ENCODE measurements at places on chromosomes 5 and 9.

DNA sequence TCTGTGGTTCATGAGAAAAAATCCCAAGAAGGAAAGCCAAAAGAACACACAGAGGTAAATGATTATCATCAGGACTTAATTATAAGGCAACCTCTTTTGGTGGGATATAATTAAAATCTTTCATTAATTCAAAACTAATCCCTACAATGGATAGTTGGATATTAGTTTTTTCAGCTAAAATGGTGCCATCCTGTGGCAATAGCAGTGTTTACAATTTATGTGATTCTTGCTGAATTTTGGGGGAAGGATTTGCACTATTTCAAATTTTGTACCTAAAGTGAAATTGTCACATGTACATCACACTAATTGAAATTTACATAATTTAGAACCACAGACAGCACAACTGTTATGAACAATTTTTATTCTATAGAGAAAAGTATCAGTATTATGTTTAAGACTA is 67.0 kb downstream of the CAST start:
- no peak for DNase-seq

- no peak for DNase-seq
Measured at GRCh38 chr5:60830581-60831127, 13.4 kb downstream of the ELOVL7 start.

- peak; percentile 53 for DNase-seq
Measured at GRCh38 chr5:98774192-98775033, 950 bp downstream of the RGMB start.

- no peak for DNase-seq
Measured at GRCh38 chr5:154576429-154576806, 98.4 kb upstream of the HAND1 start.

- peak; percentile 17 for DNase-seq
Measured at GRCh38 chr5:74148321-74148720, 492.2 kb downstream of the ENC1 start.

DNA sequence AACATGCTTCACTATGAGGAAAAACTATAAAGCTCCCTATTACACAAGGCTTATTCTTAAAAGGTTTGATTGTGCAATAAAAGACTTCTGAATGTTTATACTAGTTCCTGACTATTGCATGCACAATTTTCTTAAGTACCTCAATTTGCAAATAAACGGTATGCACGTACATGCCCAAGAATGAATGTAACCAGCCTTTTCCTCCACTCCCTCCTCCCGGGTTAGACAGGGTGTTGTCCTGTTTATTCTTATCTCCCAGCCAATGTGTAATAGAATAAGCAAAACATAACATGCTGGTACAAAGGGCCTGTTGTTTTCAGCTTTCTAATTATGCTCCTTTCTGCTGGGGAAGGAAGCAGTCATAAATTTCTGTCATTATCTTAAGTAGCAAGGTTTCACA is 79.1 kb downstream of the AOPEP start:
- DNase-seq: no peak

GRCh38 chr5:145920542-145921210 is 15.7 kb upstream of the SH3RF2 start:
- no peak for DNase-seq

GRCh38 chr9:137715321-137715720 is 96.5 kb downstream of the EHMT1 start:
- DNase-seq: no peak

DNA sequence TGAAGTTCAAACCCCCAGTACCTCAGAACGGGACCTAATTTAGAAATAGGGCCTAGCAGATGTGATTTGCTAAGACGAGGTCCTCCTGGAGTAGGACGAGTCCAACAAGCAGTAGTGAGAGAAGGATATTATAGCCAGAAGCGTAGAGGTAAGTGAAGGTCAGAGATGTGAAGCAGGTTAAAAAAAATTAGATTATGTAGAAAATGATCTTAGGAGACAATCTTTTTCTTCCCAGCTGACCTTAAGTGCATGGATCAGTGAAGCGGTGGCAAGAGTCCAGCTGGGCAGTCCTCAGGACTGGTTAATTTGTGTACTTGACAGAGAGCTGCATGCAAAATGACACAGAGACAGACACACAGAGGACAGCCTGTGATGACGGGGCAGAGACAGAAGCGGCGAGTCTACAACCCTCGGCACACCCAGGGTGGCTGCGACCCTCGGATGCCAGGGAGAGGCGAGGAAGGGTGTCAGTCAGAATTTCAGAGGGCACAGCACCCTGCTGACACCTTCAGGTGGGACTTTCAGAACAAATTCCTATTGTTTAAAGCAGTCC is 131.4 kb upstream of the IRX4 start:
- no peak for DNase-seq

- DNase-seq: peak; percentile 14
Measured at GRCh38 chr5:131382407-131383395, 118.8 kb downstream of the CDC42SE2 start.

- DNase-seq: no peak
Measured at GRCh38 chr9:122821278-122821943, 7.0 kb downstream of the PDCL start.

DNA sequence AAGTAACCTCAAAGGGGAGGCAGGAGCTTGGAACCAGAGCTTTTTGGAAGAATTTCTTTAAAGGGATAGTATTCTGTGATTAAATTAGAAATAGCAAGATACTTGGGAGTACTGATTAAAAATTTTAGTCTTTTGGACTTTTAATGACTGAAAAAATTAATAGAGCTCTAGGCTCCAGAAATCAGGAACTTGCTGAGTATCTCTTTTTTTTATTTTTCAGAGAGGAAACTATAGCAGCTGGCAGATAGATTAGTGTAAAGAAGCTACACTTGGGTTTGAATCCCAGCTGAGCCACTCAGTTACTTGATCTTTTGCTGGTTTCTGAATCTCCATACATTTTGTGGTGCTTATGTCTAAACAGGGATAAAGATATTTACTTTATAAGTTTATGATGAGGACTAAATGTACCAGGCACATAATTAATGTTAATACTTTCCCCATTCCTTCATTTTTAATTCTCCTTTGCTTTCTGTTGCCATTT is 94.2 kb upstream of the TNC start:
- DNase-seq: no peak

- DNase-seq: no peak
Measured at GRCh38 chr5:125725691-125726090, 697.5 kb upstream of the GRAMD2B start.

GRCh38 chr5:72618708-72619107 is 111.5 kb upstream of the ZNF366 start:
- DNase-seq: no peak

DNA sequence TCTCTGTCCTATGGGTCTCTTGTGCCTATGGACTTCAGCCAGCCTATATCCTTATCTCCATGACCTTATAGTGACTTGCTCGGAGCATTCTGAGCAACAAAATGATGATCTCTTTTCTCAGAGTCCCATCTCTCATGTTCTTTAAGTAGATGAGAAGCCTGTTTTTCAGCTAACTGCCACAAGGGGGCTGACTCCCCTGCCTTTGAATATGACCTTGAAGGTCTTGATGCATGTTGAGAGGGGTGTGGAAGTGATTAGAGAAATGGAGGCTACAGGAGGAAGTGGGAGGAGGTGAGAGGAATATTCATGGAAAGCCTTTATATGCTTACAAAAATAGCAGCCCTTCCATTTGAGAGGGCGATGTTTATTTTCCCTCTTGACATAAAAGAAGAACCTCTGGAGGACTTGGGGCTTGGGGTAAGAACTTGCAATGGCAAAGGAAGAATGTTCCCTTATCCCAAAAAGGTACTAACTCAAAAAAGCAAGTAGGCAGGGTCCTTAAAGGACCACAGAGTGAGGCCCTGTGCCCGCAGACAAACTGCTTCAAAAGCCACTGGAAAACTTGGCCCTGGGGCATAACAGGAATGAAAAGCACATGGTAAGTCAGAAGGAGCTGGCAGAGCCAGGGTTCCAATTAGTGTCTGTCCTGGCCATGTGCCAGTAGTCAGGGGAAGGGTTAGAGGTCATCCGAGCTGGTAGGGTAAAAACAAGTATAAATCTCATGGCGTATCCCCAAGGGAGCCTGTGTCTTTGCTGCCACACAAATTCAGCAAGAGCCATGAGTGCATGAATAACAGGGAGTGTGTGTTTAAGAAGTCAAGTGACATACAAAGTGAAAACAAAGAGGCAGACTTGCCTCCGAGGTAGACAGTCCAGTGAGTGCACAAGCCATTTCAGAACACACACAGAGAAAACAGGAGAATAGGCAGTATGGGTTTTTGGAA is 39.1 kb downstream of the FGD3 start:
- DNase-seq: peak; percentile 24

- no peak for DNase-seq
Measured at GRCh38 chr5:151758141-151758429, 346 bp downstream of the ATOX1 start.

GRCh38 chr5:151052836-151053235 is 28.0 kb downstream of the TNIP1 start:
- no peak for DNase-seq

GRCh38 chr5:179292681-179293635 is 52.3 kb downstream of the ADAMTS2 start:
- no peak for DNase-seq

- DNase-seq: no peak
Measured at GRCh38 chr9:77756449-77756848, 108.3 kb upstream of the GNA14 start.

DNA sequence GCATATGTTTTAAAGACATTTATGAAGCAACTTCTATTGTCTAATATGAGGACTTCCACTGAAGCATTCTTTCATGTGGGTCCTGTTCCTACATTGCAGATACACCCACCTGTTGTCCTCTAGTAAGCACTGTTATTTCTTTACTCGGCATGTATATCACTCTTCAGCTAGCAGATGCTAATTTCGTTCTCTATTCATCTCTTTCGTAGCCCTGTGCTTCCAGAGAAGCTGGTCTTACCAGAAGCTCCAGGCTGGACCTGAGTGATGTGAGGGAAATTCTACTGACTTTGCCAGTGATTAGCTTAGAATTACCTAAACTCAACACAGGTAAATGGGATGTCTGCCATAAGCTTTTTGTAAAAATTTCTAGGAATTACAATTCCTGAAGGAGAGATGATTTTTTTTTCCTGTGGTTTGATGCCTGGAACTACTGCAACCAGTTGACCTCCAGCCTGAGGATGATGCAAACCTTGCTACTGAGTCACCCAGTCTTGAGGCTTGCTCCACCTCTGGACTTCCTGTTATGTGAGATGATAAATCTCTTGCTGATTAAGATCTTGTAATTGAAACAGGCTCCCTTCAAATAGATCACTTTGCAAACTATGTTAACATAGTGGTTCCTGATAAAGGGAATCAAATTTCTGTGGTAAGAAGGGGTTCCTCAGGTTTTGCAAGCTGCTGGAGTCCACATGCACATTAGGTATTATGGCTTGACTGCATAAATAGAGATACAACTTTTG is 52.2 kb upstream of the SPINK5 start:
- no peak for DNase-seq

GRCh38 chr5:176675676-176676360 is 28.5 kb downstream of the TSPAN17 start:
- no peak for DNase-seq

GRCh38 chr9:18705796-18706392 is 231.9 kb downstream of the ADAMTSL1 start:
- DNase-seq: no peak

DNA sequence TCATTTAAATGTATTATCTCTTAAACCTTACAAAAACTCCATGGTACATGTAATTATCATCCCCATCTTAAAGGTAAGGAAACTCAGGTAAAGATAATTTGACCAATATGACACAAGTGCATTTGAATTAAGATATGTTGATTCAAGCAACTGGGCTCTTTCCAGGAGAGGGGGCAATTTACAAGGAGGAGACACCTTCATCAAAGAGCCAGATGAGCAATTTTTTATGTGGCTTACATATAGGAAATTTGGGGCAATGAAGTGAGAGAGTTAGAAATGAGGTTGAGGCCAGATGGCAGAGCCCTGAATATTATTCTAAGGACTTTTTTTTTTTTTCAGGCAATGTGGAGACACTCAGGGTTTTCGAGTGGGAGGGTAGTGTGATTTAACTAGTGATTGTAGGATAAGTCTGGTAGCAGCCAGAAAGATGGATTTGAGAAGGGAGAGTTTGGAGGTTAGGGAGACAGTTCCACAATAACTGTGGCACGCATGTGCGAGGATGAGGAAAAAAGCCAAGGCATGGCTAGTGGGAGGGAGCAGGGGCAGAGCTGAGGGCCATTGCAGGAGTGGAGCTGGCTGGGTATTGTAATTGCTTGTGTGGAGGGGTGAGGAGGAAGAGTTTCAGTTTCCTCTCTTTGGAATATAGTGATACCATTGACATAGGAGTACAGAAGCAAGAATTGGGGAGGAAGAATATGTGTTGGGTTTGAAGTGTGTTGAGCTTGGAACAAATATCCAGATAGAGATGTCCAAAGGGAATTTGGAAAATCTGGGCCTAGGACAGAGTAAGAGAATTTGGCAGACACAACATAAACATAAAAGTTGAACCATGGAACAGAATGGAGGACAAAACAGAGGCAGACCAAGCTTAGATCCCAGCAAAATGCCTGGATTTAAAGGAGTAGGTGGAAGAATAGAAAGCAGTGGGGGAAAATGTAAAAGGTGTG is 72.0 kb downstream of the ACTBL2 start:
- DNase-seq: no peak

GRCh38 chr5:118467103-118467502 is 521.2 kb downstream of the DTWD2 start:
- DNase-seq: no peak

- DNase-seq: no peak
Measured at GRCh38 chr9:123316053-123316718, 39.8 kb upstream of the CRB2 start.

- DNase-seq: no peak
Measured at GRCh38 chr9:133440874-133441273, 18.7 kb downstream of the ADAMTS13 start.

DNA sequence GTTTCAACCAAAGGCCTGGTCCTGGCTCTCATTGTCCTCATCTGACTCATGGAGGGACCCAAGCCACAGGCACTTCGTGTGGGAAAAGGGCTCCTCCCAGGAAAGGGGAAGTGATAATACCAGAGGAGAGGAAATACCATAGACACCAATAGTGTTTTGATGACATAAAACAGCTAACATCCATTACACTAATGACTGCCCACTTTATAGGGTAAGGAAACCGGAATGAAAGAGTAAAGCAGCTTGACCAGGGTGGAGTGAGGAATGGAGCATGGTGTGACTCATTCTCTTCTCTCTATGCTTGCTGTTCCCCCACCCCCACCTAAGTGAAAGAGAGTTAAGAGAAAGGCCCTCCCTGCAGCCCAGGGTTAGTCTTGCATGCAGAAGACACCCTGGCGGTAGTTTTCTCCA is 67.4 kb upstream of the HRH2 start:
- no peak for DNase-seq

DNA sequence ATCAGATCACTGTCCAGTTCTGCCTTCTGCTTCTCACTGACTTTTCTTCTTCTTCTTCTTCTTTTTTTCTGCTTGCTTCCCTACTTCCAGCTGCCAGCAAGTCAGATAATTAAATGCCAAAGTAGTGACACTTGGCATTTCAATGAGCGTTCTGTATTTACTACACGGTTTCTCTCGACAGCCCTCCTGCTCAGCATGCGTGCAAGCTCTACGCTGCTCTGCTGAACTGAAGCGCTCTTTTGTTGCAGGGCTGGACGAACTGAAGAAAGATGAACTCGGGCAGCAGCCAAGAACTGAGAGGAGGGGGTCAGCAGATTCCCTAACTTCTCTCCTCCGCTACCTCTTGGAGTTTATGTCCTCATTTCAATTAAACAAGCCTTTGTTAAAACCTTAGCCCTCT is 319.1 kb downstream of the GLIS3 start:
- peak; percentile 12 for DNase-seq

- no peak for DNase-seq
Measured at GRCh38 chr5:101663543-101663942, 632.5 kb downstream of the SLCO4C1 start.

- no peak for DNase-seq
Measured at GRCh38 chr5:76303921-76304320, 99.2 kb upstream of the IQGAP2 start.

- DNase-seq: no peak
Measured at GRCh38 chr5:107867266-107867665, 196.5 kb upstream of the EFNA5 start.
